ENCODE measurements at places on chromosomes 2 and 18.

DNA sequence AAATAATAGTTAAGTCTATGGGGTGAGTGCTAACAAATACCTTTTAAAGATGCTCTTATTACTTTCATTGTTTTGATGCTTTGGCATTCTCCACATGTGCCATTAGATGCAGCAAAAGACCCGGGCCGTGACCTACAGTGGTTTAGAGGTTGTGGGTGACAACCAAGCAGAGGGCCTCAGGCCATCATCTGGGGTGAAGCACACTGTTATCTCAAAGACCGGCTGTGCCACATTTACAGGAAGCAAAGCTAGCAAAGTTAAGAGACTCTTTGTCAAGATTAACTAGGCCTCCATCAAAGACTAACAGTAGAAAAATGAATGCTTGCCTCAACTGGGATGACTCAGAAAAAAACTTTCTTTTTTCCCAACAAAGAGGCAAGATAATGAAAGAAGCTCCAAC lies 695.3 kb downstream of the SATB2 start:
- DNase-seq, result no peak

DNA sequence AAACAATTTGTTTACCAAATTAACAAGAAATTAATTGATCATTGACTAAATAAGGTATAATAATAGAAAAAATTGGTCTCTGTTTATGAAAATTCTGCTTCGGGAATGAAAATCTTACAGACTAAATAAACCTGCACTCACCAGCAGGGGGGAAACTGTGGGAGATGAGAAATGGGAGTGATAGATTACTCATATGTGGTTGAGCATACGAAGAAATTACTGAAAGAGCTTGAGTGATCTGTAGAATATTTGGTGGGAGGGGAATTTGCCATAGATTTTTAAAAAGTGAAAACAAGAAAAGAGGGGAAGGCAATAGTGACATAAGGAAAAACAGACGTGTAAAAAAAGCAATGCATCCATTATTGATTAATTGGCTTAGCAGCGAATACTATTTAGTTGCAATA lies 2.2 kb downstream of the HMSD start:
- DNase-seq, result no peak

DNA sequence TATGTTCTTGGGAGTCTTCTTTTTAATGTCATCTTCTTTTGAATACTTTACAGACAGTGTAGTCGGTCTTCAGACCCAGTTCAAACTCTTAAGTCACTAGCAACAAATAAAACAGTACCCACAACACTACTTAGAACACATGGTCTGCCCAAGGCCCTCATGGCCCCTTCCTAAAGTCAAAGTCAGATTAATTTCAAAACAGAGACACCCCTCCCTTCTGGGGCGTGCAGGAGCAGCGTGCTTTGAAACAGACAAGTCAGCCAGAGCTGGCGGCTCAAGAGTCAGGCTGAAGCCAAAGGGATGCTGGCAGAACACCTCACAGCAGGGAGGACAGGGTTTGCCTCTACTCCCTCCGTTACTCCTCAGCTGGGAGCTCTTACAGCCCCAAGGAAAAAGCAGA lies 77.5 kb downstream of the TFCP2L1 start:
- DNase-seq, result no peak

- DNase-seq, result no peak
These were observed 11.2 kb upstream of the NAPG start for GRCh38 chr18:10514601-10515000.

DNA sequence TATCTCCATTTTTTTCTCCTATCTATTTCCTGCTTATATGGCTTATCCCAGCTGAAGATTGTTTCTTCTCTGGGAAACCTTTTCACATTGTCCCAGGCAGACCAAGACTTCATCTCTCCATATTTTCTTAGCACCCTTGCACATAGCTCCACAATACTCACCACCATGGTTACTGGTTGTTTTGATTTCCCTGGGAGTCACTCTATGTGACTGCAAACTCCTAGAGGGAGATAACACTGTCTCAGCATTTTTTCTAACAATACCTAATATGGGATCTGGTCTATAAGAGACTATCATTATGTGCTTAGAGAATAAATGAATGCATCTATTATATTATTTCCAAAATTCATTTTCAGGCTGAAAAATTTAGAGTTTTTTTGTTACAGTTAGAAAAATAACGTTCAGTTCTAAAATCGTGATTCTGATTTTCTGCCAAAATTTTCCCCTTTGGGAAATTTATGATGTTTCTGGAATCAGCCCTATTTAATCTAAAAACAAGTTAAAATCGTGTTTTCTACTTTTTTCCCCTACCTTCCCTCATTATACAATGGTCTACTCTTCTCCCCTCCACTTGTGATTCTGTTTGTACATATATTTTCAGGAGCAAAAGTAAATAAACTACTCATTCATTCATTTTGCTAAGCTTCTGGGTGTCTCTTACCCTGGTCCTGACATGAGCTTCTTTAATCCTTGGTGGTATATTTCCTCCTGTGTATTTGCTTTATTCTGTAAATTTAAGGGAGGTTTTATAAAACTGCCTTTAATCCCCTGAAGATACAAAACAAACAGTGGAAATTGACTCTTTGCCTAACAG lies 95.4 kb downstream of the HNMT start:
- peak; percentile 31 for DNase-seq

DNA sequence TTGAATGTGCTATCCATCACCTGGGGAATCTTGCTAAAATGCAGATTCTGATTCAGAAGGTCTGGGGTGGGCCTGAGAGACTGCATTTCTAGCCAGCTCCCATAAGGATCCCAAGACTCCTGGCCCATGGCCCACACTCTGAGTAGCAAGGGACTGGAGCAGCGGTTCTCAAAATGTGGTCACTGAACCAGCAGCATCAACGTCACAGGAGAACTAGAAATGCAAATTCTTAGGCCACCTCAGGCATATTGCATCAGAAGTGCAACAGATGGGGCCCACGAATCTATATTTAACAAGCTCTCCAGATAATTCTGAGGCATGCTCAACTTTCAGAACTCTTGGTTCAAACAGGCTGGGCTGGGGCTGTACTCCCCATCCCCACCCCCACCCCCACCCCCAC lies 74.6 kb downstream of the DHRS9 start:
- DNase-seq, result no peak

- DNase-seq, result no peak
These were observed 70.5 kb downstream of the VSNL1 start for GRCh38 chr2:17611036-17611435.

DNA sequence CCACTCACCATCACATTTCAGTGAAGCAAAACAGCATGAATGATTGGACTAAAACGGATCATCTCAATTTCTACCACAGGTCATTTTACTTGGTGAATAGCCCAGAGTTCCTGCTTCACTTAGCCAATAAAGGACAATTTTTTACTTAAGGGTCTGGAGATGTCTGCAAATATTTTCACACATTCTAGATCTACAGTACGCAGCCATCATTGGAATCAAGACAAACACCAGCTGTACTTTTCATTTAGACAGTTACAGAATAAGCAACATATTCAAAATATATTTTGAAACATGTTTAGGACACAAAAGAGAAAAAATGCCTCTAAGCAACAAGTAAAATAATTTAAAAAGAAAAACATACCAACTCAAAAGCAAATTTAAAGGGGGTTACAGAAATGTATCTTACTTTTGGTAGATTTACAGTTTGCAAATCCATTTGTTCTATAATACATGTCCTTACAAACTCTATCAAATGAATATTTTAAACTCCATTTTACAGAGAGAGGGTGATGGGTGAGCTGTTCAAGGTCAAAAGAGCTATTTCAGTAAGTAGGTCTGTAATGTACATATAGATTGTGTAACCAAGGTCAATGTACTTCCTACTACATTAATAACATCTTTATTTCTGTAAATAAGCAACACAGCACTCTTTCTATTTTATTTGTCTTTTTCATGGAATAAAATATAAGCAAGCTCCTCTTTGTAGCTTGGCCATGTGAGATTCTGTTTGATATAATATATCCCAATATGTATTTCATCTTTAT lies 13.4 kb downstream of the PPP1R1C start:
- DNase-seq, result peak; percentile 44

DNA sequence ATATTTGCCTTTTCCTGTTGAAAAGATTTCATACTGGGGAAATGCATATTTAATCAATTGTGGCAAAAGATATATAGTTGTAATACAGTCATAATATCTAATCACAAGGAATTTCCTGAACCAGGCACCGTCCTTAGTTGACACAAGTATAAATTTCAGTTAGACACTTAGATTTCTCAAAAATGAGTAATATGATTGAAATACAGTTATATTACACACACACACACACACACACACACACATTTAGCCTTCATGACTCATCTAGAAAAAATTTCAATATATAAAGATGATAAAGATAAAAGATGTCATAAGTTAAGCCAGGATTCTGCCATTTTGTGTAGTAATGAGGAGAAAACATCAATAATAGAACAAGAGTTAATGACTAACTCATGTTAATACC lies 258.4 kb upstream of the ZNF804A start:
- no peak for DNase-seq

DNA sequence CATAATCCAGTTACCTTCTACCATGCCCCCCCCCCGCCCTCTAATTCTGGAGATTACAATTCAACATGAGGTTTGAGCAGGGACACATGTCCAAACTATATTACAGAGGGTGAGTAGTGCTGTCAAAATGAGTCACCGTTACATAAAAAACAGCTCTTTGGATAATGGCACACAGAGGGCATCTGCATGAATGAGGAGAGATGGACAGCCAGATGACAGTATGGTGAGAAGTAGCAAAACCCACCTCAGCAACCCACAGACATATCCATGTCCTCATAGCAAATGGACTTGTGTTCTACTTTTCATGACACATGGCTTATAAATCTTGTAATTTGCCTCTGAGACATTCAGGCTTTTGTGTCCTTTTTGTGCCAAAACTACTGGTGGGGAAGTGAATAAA lies 132.0 kb downstream of the EML6 start:
- DNase-seq, result no peak

DNA sequence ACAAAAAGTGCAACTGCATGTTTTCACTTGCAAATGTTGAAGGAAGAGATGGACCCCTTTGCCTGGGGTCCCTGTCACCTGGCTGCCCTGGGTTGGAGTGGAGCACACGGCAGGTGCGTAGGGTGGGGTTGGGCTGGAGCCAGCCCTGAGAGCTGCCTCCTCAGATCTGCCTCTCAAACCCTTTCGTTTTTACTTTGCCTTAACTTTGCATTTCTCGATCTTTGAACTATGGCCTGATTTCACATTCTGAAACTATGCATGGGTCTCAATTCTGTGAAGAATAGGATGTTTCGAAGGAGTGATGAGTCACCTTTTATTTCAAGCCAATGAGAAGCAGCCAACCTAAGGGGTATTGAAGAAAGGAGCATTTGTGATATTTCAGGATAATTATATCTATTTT lies 132.8 kb downstream of the ACOXL start:
- DNase-seq, result no peak

DNA sequence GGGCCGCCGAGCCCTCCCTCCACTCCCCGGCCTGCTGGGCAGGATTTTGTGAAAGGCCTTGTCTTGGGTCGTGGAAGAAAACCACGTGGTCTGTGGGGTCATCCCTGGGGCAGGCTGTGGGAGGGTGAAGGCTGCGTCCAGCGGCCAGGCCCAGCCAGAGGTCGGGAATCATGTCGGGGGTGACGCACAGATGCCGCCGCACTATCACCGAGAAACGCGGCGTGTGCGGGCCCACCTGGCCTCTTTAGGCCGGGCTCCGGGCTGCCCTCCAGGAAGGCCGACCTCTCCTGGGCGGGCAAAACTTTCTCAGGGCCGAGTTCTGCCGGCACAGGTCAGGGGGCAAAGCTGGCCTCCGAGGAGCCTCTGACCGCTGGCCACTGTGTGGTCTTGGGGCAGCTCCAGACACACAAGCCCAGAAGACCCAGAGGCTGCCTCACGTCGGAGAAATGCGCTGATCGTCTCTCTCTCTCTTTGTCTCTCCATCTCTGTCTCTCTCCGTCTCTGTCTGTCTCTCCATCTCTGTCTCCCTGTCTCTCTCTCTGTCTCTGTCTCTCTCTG lies 28.4 kb downstream of the NFATC1 start:
- DNase-seq, result no peak

GRCh38 chr2:65017335-65017734 lies 28.1 kb downstream of the SLC1A4 start:
- no peak for DNase-seq

GRCh38 chr2:187329586-187329985 lies 118.5 kb downstream of the CALCRL start:
- DNase-seq, result no peak

DNA sequence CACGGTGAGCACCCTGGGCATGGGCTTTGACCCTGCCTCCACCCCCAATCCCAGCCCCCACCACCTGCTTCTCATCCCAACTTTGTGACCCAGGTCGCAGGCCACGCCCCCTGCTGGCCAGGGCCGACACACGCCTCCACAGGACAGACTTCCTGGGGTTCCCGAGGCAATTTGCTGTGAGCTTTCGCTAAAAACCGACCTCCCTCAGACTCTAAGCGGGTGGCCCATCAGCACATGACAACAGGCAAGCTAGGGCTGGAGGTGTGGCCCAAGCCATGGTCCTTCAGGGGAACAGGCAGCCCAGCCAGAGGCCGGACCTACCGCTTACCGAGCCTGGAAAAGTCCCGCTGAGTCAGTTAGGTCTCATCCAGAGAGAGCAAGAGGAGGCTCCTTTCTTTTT lies 31.9 kb downstream of the C1QL2 start:
- peak; percentile 23 for DNase-seq

DNA sequence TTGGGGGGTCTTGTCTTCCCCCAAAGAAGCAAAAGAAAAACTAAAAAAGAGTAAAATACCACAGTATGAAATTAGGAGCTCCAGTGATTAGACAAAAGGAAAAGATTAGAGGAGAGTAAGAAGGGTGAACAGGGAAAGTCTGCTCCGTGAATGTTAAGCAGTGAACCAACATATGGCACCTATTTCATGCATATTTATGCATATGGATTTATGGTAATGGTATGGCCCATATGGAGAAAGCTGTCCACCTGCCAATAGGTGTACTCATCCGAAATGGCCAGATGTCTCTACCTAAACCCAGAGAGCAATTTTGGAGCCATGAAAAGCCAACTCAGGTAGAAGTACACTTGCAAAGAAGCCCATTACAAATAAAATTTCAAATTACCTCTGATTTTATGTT lies 404.0 kb upstream of the RAB6C start:
- no peak for DNase-seq

DNA sequence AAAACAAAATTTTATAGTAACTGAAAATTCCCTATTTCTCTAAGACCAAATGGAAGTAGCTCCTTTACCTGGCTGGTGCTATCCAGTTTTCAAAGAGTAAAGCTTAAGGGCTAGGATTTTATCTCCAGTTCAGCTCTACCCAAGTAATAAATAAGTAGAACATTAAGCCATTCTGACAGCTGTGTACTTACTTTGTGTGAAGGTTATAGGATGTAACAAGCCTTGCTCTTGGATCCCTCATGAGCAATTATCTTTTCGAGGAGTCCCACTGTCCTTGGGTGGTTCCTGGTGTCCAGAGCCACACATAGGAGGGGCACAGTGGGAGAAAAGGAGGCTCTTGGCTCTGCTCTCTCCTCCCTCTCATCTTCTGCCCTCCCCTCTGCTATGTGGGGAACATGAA lies 45.5 kb downstream of the KIF5C start:
- no peak for DNase-seq

GRCh38 chr2:14114275-14114674 lies 518.2 kb upstream of the LRATD1 start:
- DNase-seq, result no peak

GRCh38 chr2:109675666-109676345 lies 61.6 kb downstream of the SOWAHC start:
- DNase-seq, result no peak

GRCh38 chr2:224689539-224689938 lies 26.6 kb downstream of the CCDC195 start:
- peak; percentile 34 for DNase-seq

All from NCI-H146 (cell line).